Right kidney (tissue), 9 donors: ENCODE measurements at places on chromosomes 6 and 20.

GRCh38 chr20:52752023-52752422 lies 220.1 kb upstream of the TSHZ2 start:
- DNase-seq = no peak

- no peak for DNase-seq
These were observed 81.1 kb upstream of the PIM1 start for GRCh38 chr6:37088897-37089296.

DNA sequence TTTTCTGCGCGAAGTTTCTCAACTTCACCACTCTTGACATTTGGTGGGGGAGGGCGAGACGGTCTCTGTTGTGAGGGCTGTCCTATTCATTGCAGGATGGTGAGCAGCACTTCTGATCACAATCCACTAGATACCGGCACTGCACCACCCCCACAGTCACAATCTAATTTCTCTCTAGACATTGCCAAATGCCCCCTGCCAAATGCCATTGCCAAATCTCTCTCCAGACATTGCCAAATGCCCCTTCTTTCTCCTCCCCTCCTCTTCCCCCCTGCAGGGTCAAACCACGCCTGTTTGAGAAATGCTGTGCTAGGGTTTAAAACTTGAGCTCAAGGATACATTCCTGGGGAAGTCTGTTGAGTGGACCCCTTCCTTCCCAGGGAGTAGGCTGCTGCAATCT lies 603.5 kb upstream of the CDH4 start:
- DNase-seq = no peak

GRCh38 chr20:35490736-35491181 lies 35.4 kb downstream of the CEP250 start:
- no peak for DNase-seq
